ENCODE measurements at places on chromosomes 2 and 18.

DNA sequence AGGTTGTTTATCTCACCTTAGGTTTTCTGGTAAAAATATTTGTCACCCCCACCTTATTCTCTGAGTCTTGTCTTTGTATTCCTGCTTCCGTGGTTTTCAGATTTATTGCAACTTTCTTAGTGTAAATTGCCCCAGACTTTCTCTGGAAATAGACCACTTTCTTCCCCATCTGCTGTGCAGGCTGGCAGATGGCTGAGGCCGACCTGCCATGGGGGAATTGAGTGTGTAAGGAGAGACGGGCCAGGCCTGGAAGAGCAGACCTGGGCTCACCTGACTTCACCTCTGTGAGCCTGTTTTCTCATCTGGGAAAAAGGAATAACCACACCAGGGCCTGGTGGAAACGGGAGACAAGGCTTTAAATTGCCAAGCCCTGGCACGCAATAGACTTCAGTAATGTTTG is 44.9 kb downstream of the ACKR3 start:
- DNase-seq, result no peak

DNA sequence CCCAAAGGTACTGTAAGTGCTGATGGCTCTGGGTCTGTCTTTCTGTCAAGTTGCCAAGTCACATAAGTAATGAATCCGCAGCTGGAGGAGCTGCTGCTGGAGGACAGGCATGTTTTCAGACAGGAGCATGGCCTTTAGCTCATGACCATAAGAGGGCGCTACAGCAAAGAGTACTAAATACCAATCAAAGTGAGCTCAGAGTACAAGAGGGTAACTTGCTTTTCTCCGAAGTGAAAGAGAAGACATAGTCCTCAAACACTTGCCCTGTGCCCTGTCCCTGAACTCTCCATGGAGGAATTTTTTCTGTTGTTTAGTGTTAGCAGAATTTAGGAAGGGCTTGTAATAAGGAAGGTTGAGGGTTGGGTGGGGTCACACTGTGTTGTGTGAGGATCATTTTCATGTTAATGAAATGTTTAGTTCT is 58.0 kb upstream of the EML6 start:
- DNase-seq, result peak; percentile 12

DNA sequence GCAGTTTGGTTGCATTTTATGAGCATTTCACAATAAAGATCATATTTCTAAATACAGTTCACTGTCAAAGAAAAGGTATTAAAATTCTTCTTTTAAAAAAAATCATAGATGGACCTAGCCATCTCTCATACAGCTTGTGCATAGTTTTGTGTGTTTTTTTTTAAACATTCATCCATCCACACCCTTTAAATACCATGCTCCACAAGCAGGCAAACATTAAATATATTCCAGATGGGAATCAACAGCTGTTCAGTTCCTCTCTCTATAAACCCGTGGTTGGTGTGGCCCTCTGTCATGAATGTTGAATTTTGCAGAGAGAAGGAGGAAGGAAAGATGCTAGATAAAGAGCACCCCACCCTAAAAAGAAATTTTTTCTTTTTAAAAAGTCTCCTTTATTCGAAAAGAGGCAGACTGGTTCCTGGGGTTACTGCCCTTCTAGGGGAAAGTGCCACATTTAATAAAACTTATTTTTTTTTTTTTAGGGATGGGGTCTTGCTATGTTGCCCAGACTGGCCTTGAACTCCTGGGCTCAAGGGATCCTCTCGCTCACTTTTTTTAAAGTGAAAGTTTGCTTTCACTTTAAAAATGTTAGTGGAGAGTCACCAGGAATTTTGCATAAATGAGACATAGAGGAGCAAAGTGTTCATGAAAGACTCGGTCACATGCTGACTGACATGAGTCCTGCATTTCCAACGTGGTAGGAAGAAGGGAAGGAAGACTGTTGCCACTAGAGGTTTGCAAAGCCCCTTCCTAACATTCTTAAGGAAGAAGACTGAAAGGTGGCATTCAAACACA is 73.9 kb upstream of the LMAN1 start:
- DNase-seq, result no peak

DNA sequence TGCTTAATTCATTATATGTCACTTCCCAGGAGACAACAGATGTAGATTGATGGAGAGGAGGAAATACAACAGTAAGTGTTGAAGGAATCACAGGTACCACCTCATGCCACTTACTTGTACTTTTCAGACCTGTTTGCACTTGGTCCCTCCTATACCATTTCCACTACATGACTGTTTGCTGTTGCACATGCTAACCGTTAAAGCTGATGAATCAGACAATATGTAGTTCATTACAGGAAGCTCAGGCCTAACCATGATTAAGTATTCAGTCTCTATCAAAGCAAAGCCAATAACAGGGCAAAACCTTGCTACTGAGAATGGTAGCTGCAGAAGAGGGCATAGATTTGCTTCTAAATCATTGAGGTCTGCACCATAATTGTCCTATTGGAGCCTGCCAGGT is 30.2 kb upstream of the GRP start:
- no peak for DNase-seq

DNA sequence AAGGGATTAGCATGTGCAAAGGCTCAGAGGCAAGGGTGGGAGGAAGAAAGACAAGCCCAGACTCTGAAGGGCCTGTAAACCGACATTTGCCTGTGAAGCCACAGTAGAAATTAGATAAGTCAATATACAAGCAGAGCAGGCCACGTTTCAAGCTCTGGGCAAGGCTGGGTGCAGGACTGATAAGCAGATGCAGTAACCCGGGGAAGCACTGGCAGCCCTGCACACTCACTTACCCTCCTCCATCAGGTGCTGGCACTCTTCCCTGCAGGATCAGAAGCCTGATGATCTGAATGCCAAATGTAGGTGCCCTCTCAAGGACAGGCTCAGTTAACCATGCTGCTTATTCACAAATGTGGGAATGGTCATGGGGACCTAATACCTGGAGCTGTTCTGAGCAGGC is 46.3 kb upstream of the RAB12 start:
- DNase-seq, result no peak

DNA sequence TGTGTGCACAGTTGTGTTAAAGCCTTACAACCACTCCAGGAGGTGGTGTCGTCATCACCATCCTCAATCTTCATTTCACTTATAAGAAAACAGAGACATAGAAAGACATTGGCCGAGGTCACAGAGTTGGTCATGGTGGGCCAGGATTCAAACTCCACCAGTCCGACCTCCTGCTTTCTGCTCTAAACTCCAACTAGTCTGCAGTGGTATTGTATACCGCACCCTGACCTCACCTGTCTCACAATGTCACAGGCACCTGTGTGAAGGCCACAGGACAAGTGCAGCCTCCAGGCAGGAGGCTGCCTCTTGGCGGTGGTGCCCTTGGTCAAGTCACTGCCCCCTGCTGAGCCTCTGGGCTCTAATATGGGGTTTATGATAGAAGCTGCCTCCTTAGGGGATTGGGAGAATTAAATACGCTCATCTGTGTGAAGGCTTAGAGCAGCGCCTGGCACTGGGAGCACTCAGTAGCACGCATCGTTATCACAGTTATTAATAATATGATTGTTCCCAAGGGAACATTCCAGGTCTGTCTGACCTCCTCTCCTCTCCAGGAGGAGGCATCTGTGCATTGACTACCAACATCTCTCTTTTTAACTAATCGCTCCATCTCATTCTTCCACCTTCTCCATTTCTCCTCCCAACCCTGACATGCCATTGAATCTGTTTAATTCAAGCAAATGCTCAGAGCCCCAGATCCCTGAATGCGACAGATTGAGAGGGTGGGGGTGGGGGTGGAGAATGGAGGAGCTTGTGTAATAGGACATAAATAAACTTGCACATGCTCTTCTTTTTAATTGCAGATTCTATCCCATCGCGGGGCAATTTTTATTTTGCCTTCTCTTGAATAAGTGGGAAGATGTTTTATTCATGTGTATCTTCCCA is 112.7 kb downstream of the MCFD2 start:
- no peak for DNase-seq

DNA sequence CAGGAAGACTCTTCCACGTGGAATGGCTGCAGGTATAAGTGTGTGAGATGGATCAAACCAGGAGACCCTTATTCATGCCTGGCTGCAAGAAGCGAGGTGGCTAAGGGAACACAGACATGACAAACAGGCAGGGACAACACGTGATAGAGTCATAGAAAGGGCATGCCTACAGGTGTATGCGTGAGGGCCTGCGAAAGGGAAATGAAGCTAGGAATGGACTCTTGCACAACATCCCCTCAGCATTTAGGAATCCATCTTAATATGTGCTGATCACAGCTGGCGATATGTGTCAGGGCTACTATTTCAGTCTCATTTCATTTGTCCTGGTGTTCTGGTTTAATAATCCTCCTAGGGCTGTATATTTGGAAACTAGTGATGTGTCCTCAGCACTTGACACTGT is 291.2 kb downstream of the MYT1L start:
- no peak for DNase-seq

GRCh38 chr18:22691946-22692710 is 241.0 kb upstream of the RBBP8 start:
- no peak for DNase-seq

- peak; percentile 51 for DNase-seq
Observed at GRCh38 chr2:169221745-169222369, 140.5 kb downstream of the LRP2 start.

- no peak for DNase-seq
Observed at GRCh38 chr18:25651553-25651952, 299.6 kb upstream of the ZNF521 start.

DNA sequence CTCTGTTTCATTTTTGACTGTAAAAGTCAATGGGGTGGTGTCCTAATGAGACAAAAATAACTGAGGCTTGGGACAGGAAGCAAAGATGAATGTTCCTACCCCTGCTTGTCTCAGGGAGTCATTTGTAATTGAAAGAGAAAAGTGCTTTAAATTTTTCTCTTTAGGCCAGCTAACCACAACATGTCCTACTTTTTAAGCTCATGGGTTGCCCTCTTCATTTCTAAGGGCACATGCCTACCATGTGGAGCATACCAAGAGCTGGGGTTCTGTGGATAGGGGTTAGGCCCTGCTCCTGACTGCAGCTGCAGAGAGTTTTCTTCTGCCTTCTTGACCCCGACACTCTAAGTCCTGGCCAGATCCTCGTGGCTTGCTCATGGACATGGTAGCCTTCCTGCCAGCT is 96.8 kb upstream of the ARL4C start:
- no peak for DNase-seq

DNA sequence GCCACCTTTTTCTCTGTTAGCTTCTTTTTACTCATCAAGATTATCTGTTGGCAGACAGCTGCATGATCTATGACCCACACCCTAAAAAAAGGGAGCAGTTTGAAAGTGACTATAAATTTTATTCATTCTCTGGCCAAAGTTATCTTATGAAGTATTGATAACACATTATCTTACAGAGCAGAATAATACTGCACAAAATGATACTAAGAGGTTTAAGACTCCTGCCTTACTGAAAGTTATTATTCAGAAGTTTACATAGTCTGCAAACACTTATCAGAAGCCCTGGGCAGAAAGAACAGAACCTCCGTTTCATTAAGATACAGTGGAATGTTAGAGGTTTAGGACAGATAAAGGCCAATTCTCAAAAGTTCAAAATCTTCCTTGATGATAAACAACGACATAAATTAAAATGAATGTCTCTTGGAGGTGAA is 78.2 kb downstream of the ZEB2 start:
- no peak for DNase-seq

GRCh38 chr2:153416071-153416470 is 62.5 kb downstream of the RPRM start:
- DNase-seq, result no peak

- DNase-seq, result no peak
Observed at GRCh38 chr18:7332452-7332851, 101.6 kb downstream of the LRRC30 start.

DNA sequence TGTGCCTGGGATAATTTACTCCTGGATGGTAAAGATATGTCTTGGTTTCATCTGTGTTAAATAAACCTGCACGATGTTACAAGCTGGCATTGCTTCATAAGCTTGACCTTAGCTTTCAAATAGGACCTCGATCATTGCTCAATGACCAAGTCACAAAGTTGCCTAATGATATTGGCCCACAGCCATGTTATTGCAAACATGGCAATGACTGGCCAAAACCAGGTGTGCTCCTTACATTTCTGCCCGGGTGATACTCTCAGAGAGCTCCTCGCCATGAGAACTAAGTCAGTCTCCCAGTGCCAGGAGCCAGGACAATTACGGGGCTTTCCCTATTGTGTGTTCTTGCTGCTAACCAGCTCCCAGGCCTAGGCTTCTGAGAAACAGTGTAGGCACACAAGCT is 72.5 kb upstream of the CYP1B1 start:
- DNase-seq, result no peak

- no peak for DNase-seq
Observed at GRCh38 chr18:55477860-55478581, 110.0 kb downstream of the TCF4 start.

DNA sequence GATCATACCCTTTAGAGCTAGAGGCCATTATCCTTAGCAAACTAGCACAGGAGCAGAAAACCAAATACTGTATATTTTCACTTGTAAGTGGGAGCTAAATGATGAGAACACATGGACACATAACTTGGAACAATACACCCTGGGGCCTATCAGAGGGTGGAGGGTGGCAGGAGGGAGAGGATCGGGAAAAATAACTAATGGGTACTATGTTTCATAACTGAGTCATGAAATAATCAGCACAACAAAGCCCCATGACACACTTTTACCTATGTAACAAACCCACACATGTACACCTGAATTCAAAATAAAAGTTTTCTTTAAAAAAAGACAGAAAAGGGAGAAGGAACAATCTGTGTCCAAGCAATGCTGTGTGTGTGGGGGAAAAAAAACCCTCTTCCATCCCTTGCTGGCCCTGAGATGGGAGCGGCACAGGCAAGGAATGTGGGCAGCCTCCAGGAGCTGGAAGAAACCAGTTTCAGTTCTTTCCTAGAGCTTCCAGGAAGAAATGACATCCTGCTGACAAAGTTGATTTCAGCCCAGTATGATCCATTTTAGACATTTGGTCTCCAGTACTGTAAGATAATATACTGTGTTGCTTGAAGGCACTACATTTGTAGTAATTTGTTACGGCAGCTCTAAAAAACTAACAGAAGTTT is 458.7 kb upstream of the CNTNAP5 start:
- DNase-seq, result no peak

GRCh38 chr18:54217624-54218023 is 6.8 kb downstream of the MBD2 start:
- DNase-seq, result no peak

DNA sequence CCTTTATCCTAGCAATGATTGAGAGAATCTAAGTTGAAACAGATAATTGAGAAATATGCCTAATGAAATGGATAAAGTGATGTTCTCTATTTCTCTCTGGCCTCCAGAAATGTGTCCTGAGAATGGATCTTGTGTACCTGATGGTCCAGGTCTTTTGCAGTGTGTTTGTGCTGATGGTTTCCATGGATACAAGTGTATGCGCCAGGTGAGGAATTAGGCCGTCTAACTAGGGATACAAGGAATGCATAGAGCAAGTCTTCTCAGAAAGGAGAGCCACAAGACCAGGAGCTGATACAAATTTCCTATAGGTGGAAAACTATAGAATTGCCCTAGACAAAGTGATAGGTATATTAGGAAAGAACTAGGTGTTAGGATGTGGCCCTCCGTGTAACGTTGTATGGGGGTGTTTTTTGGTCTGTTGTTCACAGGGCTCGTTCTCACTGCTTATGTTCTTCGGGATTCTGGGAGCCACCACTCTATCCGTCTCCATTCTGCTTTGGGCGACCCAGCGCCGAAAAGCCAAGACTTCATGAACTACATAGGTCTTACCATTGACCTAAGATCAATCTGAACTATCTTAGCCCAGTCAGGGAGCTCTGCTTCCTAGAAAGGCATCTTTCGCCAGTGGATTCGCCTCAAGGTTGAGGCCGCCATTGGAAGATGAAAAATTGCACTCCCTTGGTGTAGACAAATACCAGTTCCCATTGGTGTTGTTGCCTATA is 592 bp upstream of the CAD start:
- no peak for DNase-seq
